Hematopoietic multipotent progenitor cell treated with erythropoietin and hydrocortisone succinate and interleukin-3 and kit ligand, for 17 days (in vitro differentiated cells): ENCODE measurements at places on chromosomes 12 and 14.

- no peak for DNase-seq
Observed at GRCh38 chr12:12004524-12004923, 66.2 kb upstream of the BCL2L14 start.

DNA sequence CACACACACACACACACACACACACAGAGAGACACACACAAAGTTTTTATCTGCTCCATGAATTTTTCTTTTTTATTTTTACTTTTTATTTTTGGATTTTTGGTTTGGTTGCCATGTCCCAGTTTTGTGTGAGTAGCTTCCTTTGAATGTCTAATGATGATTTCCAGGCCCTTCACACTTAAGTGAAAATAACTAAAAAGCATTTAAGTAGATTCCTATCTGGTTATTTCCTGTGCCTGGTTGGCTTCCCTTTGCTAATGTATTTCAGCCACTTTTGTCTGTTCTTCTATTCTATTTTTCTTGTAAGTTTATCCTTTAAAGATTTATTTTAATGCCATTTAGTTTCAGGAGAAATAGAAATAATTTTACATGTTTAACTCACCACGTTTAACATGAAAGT is 755.4 kb downstream of the SLC6A15 start:
- DNase-seq: no peak

GRCh38 chr14:21937996-21938395 is 264.4 kb upstream of the OR4E1 start:
- DNase-seq: no peak

- no peak for DNase-seq
Observed at GRCh38 chr12:112017041-112017440, 3.8 kb downstream of the ERP29 start.

GRCh38 chr12:46659032-46659650 is 166.7 kb downstream of the SLC38A4 start:
- no peak for DNase-seq

- no peak for DNase-seq
Observed at GRCh38 chr14:67762051-67762450, 54.3 kb downstream of the ZFYVE26 start.

- DNase-seq: no peak
Observed at GRCh38 chr12:15563663-15564062, 225.5 kb downstream of the EPS8 start.

DNA sequence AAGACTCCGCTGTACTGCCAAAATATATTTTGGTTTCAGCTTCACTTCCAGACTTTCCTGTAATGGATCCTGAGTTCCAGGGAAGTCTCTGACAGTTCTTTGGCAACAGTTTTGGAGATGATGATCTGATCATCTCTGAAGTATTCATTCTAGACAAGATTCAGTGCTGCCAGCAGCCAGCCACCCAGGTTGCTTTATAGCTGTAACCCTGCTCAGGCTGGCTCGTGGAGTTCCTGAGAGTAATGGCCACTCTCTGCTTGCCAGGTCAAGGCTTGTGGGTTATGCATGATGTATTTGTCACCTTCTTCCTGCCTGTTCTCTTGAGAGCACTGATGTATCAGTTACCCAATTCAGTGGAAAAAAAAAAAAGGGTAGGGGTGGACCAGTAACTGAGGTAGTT is 124.3 kb downstream of the PPHLN1 start:
- DNase-seq: no peak

DNA sequence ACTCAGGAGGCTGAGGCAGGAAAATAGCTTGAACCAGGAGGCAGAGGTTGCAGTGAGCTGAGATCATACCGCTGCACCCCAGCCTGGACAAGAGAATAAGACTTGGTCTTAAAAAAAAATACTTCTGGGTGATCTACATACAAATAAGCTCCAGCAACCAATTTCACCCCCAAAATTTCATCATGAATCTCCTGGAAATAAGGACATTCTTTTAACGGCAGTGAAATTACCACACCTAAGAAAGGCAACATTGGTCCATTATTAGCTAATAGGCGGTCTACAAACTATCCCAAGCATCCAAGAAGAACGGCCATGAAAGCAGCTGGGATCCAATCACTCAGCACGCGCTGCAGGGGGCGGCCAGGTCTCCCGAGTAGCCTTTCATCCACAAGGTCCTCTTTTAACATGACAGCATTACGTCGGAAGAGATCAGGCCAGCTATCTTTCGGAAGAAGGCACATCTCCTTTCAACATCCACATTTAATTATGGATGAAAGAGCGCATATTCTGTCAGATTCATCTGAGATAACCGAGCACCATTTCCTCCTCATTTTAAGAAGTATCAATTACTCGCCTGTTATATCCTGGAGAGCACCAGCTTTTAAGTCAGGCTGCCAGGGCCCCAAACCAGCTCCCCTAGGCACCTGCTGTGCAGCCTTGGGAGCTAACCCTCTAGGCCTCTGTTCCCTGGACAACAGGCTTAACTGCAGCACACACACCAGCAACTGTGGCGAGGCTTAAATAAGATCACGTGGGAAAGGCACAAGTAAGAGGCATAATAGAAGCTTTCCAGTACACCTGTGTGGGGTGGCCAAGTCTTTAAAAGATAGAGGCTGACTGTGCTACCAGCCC is 4.2 kb downstream of the SLC15A4 start:
- DNase-seq: no peak

- no peak for DNase-seq
Observed at GRCh38 chr14:69673104-69673503, 61.7 kb downstream of the SUSD6 start.

DNA sequence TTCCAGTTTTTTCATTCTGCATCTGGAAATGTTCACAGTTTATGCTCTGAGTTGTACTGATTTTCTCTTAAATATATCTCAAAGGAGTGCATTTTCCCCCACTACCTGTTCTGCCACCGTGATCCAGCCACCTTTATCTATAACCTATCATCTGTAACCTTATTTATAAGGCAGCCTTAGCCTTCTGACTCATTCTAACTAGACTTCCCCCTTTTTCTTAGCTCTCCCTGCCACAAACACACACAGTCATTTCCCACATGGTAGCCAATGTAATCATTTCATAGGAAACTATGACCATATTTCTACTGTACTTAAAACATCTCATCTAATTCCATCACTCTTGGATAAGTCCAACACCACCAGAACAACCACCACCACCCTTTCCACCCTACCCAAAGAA is 10.8 kb upstream of the GYS2 start:
- DNase-seq: no peak

DNA sequence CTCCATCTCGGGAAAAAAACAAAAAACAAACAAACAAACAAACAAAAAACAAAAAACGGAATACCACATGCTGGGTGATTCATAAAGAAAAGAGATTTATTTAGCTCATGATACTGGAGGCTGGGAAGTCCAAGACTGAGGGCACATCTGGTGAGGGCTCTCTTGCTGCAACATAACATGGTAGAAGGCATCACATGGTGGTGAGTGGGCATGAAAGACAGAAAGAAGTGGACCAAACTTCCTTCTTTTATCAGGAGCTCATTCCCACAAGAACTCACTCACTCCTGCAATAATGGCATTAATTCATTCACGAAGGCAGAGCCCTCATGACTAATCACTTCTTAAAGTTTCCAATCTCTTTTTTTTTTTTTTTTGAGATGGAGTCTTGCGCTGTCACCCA is 8.0 kb upstream of the LGMN start:
- DNase-seq: no peak

DNA sequence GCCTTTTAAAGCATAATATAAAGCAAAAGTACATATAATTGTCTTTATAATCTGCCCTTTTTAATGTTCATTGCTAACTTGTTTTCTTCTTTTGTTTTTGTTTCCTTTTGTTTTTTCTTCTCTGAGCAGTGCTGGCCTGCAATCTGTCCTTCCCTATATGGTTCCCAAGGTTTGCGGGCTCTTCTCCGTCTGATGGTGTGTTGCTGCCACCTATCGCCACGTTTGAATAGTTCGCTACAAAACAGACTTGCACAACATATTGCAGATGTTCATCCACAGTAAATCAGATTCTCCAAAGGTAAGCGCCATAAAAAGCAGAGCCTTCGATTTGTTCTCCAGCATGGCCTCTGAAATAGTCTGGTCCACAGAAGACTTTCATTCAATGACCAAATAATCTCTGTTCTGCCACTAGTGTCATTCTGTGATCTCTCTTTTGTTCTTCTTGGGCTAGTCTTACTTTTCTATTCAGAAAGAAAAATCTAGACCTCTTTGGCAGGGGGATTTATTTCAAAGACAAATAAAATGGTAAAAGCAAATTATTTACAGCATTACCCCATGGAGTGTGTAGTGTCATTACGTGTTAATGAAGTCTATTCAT is 33.5 kb downstream of the C12orf50 start:
- peak; percentile 22 for DNase-seq

GRCh38 chr12:103547376-103547775 is 39.7 kb upstream of the STAB2 start:
- no peak for DNase-seq
